ENCODE measurements at places on chromosomes 5 and 9.
A peak's percentile ranks its signal among the peaks of the same experiment; 100 is the strongest.

DNA sequence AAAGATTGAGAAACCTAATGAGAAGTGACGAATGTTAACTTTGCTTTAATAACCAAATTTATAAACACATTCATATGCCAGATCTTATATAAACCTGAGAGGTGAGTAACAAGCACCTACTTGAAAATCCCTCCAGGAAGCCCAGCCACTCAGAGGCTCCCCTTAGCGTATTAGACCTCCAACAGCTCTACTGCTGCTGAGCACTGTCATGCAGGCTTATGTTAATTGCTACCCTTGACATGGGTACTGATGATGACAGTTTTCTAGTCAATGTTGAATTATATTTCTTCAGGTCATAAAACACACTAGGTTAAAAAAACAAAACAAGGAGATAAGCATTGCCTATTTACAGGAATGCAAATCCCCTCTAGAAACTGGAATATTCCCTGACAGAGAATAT lies 161.2 kb downstream of the MPDZ start:
- DNase-seq: no peak

DNA sequence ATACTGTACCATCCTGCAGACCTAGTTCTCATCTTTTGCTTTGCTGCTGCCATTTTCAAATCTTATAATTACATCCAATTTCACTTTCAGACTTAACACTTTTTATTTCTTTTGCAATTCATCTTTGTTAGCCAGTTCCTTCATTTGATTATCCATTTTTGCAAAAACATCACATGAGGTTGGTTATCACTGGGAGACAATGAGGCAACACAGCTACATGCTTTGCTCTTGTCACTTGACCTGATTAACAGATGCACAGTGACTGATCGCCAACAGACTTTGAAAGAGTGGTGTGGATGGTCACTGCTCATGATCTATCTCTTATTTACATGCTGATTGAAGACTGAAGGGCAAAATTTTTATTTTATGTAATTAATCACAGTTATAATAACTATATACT lies 17.0 kb upstream of the RNF20 start:
- DNase-seq: no peak

DNA sequence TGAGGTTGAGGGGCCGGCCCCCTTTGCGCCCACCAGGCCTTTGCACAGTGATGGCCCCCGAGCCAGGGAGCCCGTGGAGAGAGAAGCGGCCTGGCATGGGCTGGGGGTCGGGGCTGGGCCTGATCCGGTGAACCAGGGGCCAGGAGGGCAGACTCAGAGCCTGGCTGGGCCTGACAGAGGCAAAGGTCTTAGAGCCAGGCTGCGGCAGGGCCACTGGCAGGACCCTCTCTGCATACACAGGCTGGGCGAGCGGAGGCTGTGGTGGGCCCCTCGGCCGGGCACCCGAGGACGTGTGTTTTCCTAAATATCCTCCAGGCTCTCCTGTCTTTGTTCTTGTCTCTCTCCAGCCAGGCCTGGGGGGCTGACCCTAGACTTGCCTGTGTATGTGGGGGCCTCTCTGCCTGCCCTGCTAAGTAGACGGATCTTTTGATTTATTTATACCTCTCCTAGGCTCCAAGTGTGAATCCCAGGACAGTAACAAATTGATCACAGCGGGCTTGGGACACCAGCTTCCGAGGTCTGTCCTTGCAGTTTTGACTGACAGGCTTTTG lies 933 bp downstream of the NEK6 start:
- no peak for DNase-seq

DNA sequence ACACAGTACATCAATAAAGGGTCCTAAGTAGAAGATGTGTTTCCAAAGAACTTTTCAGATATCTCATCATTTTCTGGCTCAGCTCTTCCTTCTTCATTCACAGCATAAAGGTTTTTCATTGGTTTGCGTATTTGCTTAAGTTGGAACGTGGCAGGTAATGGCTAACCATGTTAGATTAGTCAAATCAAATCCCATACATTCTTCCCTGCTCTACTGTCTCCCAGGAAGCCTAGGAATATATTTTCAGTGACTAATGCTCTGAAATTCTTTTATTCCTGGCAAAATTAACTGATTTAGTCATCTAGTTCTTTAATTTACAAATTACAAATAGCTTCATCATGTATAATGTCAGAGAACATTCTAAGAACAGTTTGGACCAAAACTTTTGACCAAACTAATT lies 99.6 kb upstream of the TMEM161B start:
- no peak for DNase-seq

DNA sequence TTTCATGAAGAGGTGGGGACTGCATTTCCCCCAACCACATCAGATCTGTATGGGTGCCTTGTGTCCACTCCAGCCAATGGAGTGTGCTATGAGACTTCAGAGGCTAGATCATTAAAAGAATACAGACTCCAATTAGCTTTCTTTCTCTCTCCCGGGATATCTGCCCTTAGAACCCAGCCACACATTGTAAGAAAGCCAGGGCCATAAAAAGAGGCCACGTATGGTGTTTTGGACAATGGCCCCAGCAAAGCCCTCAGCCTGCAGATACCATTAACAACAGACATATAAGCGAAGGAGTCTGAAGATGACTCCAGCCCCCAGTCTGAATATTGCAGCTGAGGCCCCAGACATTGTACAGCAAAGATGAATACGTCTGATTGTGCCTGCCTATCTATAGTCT lies 21.5 kb downstream of the IL6ST start:
- no peak for DNase-seq

DNA sequence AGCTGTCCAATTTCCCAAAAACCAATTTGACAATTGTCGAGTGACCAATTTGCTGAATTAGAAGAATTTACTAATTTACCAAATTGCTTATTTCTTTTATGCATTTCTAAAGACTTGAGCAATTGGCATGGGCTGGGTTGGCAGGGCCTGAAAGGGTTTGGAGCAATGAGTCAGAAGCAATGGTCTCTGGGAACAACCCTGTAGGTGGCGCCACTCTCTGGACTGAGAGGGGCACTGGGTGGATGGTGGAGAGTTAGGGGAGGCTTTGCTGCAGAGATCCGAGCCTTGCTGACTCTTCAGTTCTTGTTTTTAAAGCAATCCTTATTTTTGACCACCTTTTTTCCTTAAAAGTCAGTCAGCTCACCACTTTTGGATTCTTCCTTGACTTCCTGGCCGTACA lies 71.5 kb upstream of the RPS23 start:
- DNase-seq: peak; percentile 4

GRCh38 chr5:151240924-151241635 lies 11.9 kb upstream of the GM2A start:
- no peak for DNase-seq

GRCh38 chr9:113646946-113647914 lies 183.7 kb downstream of the RGS3 start:
- no peak for DNase-seq

DNA sequence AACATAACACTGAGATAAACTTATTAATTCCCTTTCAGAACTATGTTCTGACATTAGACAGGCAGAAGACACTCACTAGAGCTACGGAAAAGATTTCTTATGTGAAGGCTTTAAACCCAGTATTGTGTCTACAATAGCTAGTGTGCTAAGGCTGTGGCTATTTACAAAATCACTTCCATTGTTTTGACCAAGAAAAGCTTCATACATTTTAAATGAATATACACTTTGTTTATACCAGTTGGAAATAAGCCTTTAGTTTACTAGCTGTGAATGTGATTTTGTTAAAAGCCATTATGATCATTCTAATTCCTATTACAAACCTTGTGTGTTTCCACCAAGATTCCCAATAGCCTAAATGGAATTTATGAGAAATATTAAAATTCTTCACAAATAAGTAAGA lies 83.0 kb downstream of the AGTPBP1 start:
- no peak for DNase-seq

DNA sequence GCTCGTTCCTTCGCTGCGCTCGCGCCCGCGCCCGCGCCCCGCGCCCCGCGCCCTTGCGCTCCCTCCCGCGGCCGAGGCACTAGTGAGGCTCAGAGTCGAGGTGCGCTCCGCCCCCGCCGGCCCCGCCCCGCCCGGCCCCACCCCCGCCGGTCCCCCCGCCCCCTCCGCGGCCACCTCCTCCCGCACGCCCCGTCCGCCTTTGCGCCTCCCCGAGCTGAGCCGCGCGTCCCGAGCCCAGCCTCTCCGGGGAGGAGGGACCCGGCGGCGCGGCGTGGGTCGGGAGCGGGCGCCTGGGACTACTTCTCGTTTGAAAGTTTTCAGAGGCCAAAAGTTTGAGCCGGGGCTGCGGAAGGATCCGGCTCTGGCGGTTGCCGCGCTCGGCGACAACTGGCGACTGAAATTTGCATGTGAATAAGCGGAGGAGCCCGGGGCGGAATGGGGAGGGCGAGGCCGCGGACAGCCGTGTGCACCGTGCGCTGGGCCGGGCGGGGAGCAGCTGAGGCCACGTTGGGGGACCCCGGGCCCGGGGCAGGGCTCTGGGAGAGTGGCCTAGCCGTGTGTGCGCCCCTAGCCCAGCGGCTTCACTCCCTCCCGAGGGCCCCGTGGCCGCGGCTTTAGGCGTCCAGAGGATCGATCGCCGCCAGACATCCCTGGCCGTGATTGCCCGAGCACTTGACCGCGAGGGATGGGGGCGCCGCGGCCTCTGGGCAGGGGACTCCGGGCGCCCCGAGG lies at the start of gene NOTCH1:
TSS of gene NOTCH1 (minus strand) at position 84 of the 732 bp plus-strand sequence. CDS start 262 bp downstream, outside the sequence.
- DNase-seq: no peak

- DNase-seq: peak; percentile 31
Measured at GRCh38 chr5:61333321-61333953, 1.4 kb downstream of the ZSWIM6 start.

GRCh38 chr9:136981588-136982231 lies 1.1 kb upstream of the LCNL1 start:
- DNase-seq: no peak

DNA sequence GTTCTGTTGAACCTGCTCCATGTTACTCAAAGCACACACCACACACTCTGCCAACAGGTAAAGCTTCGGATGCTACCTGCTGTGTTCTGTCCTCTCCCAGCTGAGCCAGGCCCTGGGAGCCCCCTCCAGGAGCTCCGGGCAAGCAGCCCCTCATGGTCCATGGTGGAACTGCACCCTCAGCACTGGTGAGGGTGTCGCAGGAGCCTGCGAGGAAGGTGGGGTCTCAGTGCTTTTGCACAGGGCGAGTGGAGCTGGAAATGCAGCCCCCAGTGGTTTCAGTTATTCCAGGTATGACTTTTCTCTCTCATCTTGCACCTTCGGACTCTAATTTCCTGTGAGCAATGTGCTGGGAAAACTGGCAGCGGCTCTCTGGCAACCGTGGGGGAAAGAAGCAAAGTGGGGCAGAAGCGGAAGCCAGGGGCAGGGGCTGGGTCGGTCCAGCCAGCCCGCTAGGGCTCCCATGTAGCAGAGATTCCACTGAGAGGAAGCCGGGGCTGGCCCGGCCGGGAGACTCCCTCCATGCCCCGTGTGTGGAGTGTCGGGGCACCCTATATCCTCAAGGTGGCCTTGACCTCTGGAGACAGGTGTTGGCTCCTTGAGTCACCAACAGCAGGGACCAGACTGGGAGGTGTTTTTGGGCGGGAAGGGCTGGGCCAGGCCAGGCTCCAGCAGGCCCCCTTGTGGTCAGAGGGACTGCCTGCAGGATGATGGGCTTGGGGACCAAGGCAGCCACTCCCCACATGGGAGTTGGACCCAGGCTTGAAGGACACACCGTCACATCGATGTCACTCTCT lies 75.6 kb upstream of the PRSS3 start:
- DNase-seq: no peak

GRCh38 chr9:116039312-116039711 lies 114.3 kb upstream of the PAPPA start:
- DNase-seq: no peak

- DNase-seq: no peak
Measured at GRCh38 chr5:98604301-98604700, 169.2 kb upstream of the RGMB start.

- DNase-seq: no peak
Measured at GRCh38 chr5:159458217-159458711, 128.0 kb upstream of the IL12B start.

DNA sequence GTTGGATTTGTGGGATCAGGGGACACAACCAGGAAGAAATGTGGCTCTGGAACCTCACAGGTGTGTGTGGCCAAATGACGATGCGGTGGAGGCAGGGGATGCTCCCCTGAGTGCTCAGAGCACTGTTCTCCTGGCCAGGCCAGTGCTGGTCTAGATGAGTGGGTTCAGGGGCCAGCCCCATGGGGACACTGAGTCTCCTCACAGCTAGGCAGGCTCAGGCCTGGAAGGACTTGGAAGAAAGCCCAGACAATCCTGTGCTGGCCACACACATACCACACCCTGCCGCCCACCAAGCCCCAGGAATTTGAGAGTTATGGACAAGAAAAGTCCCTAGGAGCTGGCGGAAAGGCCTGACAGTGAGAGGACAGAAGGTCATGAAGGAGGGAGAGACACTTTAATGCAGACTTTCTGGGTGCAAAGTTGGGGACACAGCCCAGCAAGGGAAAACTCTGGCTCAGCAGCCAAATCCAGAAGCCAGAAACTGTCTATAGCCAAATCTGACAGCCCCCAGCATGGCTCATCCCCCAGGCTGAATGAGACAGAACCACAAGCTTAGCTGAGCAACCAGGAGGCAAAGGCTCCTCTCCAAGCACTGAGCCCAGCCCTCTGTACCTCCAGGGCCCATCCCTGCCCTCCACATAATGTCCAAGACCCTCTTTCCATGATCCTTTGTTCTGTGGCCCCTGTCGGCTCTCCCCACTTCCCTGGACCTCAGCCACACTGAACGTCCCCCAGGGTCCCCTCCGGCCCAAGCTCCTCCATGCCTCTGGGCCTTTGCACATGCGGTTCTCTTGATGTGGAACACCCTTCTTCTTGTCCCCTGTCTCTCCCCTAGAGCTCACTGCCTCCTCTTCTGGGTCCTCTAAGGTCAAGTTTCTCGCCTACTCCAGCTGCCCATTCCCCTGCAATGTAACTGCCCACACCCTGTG lies 22.4 kb downstream of the LHX6 start:
- no peak for DNase-seq

- no peak for DNase-seq
Measured at GRCh38 chr5:117681431-117682254, 1107.0 kb upstream of the SEMA6A start.

- DNase-seq: peak; percentile 42
Measured at GRCh38 chr5:136192526-136193321, at the start of gene SMIM32. SMIM32 (minus strand) TSS chr5:136193162; CDS start chr5:136192524, 638 bp downstream.

DNA sequence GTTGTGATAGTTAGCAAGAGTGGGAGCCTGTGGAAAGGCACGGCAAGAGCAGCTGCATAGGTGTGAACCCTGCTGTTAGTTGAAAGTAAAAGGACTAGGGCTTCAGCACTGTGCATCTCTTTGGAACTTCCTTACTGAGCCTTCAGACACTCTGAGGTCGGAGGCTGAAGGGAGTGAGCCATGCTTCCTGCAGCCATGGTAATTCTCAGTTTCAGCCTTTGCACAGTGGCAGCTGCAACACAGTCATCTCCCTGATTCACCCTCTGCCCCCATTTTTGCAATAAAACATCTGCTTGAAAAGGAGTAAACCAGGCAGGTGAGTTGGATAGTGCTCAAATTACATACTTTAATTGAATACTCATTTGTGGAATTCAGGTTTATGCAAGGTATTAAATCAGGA lies 6.5 kb upstream of the TLE4 start:
- no peak for DNase-seq

All from NCI-H1092 treated with DMSO at 0.1 percent for 48 hours (cell line).